ENCODE measurements at places on chromosomes 2 and 18.

GRCh38 chr18:26621161-26622026 lies 73.0 kb upstream of the KCTD1 start:
- DNase-seq, result peak; percentile 34

DNA sequence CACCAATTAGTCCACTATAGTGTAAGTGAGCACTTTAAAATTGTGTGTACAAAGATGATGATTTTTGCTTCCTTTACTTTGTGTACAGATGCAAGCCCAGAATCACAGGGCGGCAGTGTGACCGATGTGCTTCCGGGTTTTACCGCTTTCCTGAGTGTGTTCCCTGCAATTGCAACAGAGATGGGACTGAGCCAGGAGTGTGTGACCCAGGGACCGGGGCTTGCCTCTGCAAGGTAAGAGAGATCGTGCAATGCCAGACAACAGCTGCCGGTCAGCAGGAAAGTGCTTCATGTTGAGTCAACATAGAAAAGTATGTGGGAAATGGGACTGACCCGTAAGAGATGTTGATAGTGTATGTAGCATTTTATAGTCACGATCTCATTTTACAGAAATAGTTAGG lies 156.8 kb upstream of the TTC39C start:
- peak; percentile 40 for DNase-seq

DNA sequence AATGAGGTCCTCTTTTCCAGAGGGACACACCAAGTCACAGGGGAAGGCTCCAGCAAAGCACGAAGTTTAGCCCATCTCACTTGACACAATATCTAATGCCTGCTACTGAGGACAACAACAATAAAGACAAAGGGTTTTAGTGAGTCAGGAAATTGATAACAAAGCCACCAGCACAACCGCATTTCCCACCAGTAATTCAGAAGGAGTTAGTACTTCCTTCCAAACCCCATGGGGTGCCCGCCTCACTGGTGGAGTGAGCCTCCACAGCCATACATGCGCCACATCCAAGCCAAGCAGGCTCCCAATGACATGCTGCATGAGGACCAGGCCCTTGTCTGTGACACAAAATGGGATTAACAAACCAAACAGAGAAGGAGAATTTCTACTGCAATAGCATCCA lies 40.1 kb downstream of the MRPL35 start:
- no peak for DNase-seq

DNA sequence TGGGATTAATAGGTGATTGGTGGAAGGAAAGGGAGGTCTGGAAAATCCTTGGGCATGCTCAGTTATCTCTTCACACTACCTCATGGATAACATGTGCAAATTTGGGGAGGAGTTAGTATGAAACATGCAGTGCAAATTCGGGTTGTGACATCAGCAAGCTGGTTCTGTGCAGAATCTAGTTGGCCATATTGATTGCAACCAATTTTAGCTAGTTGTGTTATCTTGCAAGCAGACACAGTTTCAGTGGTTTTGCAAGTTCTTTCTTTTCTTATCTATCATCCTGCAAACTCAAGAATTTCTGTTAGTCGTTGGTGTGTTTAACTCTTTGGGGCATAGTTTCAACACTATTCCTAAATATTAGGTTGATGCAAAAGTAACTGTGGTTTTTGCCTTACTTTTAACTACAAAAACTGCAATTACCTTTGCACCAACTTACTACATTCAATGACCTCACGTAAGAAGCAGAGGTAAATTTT lies 135.4 kb downstream of the PTH2R start:
- DNase-seq, result no peak

- no peak for DNase-seq
These were observed 7.4 kb upstream of the DGKD start for GRCh38 chr2:233346930-233347329.

- DNase-seq, result peak; percentile 1
These were observed 69.7 kb upstream of the ZNF516 start for GRCh38 chr18:76564655-76565237.

GRCh38 chr18:29749704-29750103 lies 1292.8 kb downstream of the DSC3 start:
- DNase-seq, result no peak

DNA sequence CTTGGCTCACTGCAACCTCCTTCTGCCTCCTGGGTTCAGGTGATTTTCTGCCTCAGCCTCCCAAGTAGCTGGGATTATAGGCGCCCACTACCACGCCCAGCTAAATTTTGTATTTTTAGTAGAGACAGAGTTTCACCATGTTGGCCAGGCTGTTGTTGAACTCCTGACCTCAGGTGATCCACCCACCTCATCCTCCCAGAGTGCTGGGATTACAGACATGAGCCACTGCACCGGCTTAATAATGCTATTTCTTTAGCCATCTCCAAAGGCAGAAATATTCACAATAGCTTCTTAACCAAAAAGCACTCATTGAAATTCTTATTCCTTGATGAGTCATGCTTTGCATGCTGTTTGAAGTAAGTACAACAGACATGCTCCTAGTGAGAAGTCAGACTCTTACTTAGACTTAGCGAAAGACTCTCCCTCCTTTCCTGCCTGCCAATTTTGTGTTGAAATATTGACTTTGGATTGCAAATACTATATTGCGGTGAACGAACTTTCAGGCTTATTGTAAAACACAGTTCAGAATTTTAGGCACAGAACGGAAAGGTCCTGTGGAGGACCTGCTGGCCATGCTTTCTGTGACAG lies 4.4 kb downstream of the ACTR3 start:
- DNase-seq, result no peak

GRCh38 chr2:16155366-16155765 lies 215.0 kb downstream of the MYCN start:
- peak; percentile 61 for DNase-seq

DNA sequence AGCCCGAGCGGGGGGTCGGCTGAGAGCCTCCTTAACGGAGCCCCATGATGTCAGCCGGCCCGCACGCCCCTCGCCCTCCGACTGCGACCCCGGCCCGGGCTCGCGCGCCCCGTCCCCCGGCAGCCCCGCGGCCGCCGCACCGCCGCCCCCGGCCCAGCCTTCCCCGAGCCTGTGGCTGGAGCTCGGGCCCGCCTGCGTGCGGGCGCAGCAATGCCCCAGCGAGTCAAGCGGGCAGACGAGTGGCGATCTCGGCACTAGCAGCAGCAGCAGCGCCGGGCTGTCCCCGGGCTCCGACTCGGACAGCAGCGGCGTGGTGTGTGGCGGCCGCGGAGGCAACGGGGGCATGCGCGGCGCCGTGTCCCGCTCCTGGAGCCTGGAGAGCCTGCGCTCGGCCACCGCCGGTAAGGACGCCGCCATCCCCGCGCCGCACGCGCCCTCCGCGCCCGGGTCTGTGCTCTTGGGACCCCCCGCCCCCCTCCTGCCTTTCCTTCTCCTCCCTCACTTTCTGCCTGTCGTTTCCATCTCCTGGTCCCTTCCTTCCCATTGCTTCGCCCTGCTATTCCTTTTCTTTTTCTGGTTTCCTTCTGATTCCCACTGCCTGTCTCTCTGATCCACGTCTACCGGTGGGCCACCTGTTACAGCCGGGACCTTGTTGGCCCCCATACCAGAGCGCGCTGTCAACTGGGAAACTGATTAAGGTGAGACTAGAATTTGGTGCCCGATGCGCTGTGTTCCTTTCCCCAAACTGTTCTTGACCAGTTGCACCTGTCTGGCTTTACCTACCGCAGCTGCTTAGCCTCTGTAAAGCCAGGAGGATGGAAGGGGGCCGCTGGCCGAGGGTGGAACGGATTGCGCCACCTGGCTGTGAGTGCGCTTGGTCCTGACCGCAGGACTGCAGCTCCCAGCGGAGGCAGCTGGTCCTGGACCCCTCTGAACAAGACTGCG lies 127.4 kb downstream of the ARHGEF4 start:
- DNase-seq, result no peak

- no peak for DNase-seq
These were observed 1.7 kb upstream of the POLR2D start for GRCh38 chr2:127859712-127860085.

GRCh38 chr18:37299471-37300304 lies 265.9 kb downstream of the CELF4 start:
- DNase-seq, result peak; percentile 36

GRCh38 chr18:25795213-25795612 lies 295.2 kb downstream of the SS18 start:
- DNase-seq, result no peak

DNA sequence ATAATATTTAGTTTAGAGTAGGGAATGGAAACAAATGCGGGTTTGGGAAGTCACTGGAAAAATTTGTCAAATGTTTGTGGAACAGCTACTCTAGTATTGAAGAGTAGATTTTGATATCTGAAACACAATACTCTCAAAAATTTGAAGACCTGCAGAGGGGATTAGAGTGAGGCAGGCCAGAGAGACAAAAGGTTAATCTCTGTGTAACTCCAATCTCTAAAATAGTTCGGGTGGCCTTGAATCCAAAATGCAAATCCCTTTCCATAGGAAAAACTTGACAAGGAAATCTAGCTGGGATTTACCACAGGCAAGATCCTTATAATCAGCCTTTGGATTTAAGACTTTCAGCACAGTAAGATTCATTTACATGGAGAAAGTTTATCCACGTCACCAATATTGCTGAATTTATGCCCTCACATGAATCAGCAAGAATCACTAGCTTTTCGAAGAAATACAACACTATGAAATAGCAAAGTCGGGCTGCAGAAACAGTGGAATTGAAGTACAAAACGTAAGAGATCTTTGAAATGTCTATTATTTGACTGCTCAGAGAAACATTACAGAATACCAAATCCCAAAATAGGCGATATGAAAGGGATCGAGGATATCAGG lies 423.7 kb upstream of the ZNF804A start:
- peak; percentile 13 for DNase-seq

GRCh38 chr2:86700690-86701089 lies 19.4 kb upstream of the RMND5A start:
- DNase-seq, result no peak

- DNase-seq, result no peak
These were observed 617.5 kb upstream of the ACVR2A start for GRCh38 chr2:147227313-147227712.

DNA sequence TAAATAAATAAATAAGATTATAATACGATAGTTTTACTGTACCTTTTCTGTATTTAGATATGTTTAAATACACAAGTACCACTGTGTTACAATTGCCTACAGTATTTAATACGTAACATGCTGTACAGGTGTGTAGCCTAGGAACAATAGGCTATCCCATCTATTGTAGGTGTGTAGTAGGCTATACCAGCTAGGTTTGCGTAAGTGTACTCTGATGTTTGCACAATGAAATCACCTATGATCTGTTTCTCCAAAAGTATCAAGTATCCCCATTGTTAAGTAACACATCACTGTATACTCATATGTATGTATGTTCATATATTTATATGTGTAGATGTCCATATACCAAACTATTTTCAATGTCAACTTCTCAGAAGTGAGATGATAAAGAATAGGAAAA lies 118.2 kb upstream of the RND3 start:
- DNase-seq, result no peak

- DNase-seq, result no peak
These were observed 72.4 kb upstream of the CCDC150 start for GRCh38 chr2:196566961-196567666.

- no peak for DNase-seq
These were observed 441.1 kb downstream of the PTH2R start for GRCh38 chr2:208847651-208848050.

GRCh38 chr2:133264989-133265401 lies 303.3 kb downstream of the NCKAP5 start:
- DNase-seq, result no peak

- DNase-seq, result peak; percentile 7
These were observed 1.9 kb downstream of the BMPR2 start for GRCh38 chr2:202378001-202378400.

DNA sequence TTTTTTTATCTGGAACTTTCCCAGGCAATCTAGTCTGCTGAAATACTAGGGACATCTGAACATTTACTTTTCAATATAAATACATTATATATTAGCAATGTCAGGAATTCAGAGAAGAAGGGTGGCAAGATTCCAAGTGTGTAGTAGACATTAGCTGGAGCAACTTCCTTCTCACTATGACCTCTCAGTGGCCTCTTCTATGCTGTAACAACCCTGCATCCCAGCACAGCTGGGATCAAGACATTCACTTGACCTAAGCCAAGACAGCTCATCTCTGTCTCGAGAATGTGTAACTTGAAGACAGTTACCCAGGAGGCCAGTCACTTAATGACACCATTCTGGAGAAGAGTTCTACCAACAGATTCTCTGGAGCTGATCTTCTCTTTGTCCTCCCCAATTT lies 61.7 kb upstream of the RALBP1 start:
- DNase-seq, result no peak

GRCh38 chr18:60649107-60649506 lies 276.5 kb upstream of the MC4R start:
- no peak for DNase-seq

DNA sequence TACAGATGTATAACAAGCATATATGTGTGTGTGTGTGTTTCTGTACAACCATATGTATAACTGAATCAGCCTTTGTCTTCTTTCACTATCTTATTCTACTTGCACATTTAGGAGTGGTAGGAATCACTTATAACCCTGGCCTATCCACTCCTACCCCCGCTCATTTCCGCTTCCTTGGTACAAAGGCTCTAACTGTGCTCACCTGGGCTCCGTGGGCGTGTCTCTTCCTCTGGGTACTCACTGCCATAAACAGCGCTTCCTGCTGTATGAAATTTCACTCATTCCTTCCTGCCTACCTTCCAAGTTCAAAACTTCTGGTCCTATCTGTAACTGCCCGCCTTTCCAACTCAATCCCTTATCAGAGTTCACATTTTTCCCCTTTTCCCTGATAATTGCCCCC lies 815.5 kb downstream of the EPHA4 start:
- DNase-seq, result no peak

- peak; percentile 83 for DNase-seq
These were observed 455 bp upstream of the TLK1 start for GRCh38 chr2:171160956-171161740.

DNA sequence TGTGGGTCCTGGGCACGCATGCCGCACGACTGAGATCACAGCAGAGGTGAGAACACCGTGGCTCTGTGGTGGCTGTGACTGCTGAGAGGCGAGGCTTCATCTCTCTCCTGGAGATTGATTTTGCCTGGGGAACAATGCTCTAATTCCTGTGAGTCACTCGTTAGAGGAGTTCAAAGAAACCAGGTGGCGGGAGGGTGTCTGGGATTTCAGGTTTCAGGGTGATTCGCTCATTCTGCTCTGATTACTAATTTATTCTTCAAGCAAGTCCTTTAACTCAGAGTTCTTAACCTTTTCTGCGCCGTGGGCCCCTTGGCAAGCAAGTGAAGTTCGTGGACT lies 56.3 kb downstream of the GLI2 start:
- DNase-seq, result no peak

Measured in SJCRH30 (cell line).